ENCODE measurements at places on chromosomes 11 and 22.

DNA sequence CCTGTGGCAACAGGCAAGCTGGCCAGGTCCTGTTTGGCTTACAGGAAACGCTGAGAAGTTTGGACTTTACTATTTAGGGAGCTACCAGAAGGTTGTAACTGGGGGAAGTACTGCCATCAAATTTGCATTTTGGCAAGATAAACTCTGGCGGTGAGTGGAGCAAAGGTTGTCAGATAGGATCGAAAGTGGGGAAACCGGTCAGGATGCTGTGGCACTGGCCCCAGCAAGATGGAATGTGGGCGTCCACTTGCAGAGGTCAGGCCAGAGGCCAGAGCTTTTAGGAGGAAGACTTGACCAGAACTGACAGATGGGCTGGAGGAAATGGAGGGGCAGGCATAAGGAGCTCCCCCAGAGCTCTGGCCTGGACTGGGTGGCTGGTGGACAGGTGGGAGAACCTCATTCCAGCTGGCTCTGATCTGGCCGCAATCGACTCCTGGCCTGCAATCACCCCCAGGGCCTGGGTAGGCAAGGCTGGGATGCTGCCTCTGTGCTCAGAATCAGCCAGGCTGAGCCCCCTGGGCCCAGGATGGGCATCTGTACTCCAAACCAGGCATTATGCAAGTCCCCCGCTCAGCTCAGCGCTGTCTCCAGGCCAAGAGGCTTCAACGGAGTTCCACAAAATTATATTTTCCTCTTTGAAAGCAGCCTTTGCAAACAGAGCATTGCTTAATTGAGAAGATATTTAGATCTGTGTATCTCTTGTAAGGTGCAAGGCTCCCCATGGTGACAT is 178.3 kb upstream of the NECTIN1 start:
- no peak for DNase-seq

DNA sequence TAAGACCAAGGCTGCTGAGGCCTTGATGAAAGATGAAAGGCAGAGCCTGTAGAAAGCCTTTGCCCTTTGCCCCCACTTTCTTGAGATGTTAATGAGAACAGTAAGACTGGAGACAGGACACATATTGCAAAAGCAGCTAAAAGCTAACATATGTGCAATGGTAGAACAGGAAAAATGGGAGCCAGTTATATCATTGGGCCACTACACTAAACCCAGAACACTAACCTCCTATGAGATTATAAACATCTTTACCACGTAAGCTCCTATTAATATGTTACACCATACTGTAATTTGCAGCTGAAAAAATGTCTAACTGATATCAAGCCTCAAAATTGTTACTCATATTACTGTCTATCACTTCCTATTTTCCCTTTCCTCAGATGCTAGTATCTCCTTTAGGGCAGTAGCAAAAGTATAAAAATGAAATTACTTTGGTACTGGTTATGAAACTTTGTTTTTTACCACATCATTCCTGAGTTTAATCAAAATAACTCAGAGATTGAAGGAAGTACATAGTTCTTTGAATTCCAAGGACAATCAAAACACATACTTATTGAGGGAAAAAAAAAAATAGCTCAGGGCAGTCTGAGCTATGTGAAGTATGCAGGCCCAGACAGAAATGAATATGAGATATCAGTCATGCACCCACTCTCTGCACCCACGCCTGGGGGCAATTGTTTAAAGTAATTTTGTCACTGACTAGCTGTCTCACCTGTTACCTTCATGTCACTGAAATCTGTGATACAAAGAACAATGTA is 9.1 kb downstream of the HPS5 start:
- no peak for DNase-seq

GRCh38 chr11:70496591-70497535 is 98.5 kb downstream of the CTTN start:
- no peak for DNase-seq

GRCh38 chr11:102279641-102280170 is 37.6 kb upstream of the BIRC3 start:
- peak; percentile 19 for DNase-seq

GRCh38 chr11:78216021-78216420 is 27.3 kb downstream of the USP35 start:
- no peak for DNase-seq

DNA sequence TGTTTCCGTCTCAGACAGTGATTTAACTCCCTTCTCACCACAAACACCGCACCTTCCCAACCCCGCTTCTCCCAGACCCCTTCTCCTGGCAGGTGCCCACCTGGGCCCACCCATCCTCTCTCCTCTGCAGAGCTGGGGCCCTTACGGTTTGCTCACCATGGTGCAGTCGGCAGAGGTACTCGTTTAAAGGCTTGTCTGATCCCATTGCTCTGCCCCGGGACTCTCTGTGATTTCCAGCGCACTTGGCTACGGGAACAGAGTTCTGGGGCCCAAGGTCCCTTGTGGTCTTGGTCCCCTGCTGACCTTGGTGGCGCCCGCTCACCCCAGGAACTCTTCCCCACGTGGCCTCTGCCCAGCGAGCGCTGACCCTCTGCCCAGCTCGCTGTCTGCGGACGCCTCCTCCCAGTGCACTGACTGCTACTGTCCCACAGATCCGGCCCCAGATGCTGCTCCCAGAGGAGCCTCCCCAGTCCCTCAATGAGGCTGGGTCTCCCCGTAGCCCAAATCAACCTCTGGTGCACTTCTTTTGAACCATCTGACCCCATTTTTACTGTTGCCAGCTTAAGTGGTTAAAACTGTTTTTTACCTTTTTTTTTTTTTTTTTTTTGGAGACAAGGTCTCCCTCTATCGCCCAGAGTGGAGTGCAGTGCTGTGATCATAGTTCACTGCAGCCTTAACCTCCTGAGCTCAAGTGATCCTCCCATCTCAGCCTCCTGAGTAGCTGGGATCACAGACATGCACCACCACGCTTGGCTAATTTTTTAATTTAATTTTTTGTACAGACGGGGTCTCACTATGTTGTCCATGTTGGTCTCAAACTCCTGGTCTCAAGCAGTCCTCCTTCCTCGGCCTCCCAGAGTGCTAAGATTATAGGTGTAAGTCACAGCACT is 21.3 kb upstream of the CTSD start:
- DNase-seq: no peak

DNA sequence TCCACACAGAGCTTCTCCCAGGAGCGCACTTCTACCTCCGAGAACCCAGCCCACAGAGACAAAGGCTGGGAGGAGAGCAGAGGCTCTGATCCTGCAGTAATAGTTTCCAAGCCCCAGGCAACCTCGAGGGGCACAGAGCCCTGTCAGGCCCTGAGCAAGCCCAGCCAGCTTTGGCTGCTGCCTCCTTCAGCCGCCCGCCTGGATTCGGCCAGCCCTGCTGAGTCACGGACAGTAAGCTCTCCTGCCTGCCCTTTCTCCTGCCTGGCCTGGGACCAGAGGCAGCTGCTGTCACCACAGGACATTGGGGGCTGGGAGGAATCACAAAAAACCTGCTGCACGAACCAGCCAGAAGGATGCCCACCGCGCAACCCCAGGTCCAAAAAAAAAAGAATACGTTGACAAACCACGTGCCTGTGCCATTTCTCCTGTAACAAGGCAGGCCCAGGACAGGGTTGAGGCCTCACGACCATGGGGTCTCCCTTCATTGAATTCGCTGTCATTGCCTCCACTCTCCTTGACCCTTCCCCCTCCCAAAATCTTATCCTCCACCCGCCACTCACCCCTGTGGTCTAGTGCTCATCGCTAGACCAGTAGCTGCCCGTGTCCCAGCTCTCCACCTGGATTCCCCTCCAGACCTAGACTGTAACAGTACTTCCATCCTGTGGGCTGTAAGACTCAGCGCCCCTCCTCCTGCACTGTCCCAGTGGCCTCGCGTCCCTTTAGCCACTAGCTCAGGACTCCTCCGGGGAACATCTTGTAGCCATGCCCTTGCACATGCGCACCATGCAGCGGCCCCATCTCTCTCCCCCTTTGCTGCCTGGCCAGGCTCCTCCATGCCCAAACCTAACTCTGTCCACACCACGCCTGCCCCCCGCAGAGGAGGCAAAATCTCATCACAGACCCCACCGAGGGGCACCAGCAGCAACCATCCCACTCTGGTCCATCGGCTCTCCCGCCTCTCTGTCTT is 7.4 kb upstream of the SLC22A12 start:
- no peak for DNase-seq

- DNase-seq: no peak
Measured at GRCh38 chr11:34331736-34332135, 26.1 kb downstream of the ABTB2 start.

Data from GM12892 (cell line).